Cerebellum (tissue), 4 donors: ENCODE measurements at places on chromosomes 7 and 10. TPM values are rescaled to one million over a fixed set of nuclear protein-coding genes. Genes with fewer than 3 reads are reported as not detected.

The CCDC172 gene
- total RNA-seq: not detected

The ADCY1 gene
- total RNA-seq: 93.5 TPM

The EPHA1 gene
- total RNA-seq: 1.6 TPM

The ANXA7 gene
- 26.1 TPM for total RNA-seq

The LRRC17 gene
- 33.6 TPM for total RNA-seq

The POT1 gene
- 72.2 TPM for total RNA-seq

The ZNF33B gene
- 50.5 TPM for total RNA-seq

The TYW1 gene
- total RNA-seq: 15.5 TPM

The GRID1 gene
- 15.8 TPM for total RNA-seq

The CALHM3 gene
- total RNA-seq: not detected

The FKBP6 gene
- total RNA-seq: not detected

The MYL7 gene
- not detected for total RNA-seq

The STN1 gene
- total RNA-seq: 7.7 TPM

The GPR26 gene
- 12.0 TPM for total RNA-seq

The RNLS gene
- 11.4 TPM for total RNA-seq

The SUN3 gene
- 0.36 TPM for total RNA-seq

The FXYD4 gene
- not detected for total RNA-seq

The GPNMB gene
- 5.2 TPM for total RNA-seq

The COBL gene
- 3.8 TPM for total RNA-seq

The PDLIM1 gene
- 4.4 TPM for total RNA-seq

The VWC2 gene
- total RNA-seq: 5.1 TPM

The UNCX gene
- 15.5 TPM for total RNA-seq

The CFAP58 gene
- 0.45 TPM for total RNA-seq

The CPA1 gene
- total RNA-seq: not detected

The GIMAP4 gene
- total RNA-seq: 6.4 TPM

The EVX1 gene
- not detected for total RNA-seq

The LDB3 gene
- 0.27 TPM for total RNA-seq

The KIAA1549 gene
- 29.0 TPM for total RNA-seq

The SRRM3 gene
- 16.3 TPM for total RNA-seq

The SPDYE1 gene
- total RNA-seq: 0.09 TPM

The ETV1 gene
- total RNA-seq: 44.5 TPM

The HECW1 gene
- total RNA-seq: 62.1 TPM

The PCGF5 gene
- 19.6 TPM for total RNA-seq

The DGKI gene
- 79.2 TPM for total RNA-seq

The HYAL4 gene
- total RNA-seq: not detected

The ADAP1 gene
- 16.2 TPM for total RNA-seq

The DYNC1I1 gene
- 15.2 TPM for total RNA-seq

The GSTK1 gene
- 27.5 TPM for total RNA-seq

The AKR1D1 gene
- total RNA-seq: not detected

The SLC35B4 gene
- total RNA-seq: 24.3 TPM

The INMT gene
- total RNA-seq: 0.73 TPM

The FZD1 gene
- total RNA-seq: 14.8 TPM

The AHCYL2 gene
- total RNA-seq: 35.9 TPM

The PON2 gene
- 75.6 TPM for total RNA-seq

The CYP26A1 gene
- total RNA-seq: 4.7 TPM
